Ovary (tissue), 10 donors: ENCODE measurements at places on chromosomes 12 and 14. TPM values are rescaled to one million over a fixed set of nuclear protein-coding genes. Genes with fewer than 3 reads are reported as not detected.

C12orf50 gene
- not detected for total RNA-seq

ACVRL1 gene
- total RNA-seq = 5.7 TPM

NGB gene
- total RNA-seq = not detected

PLA2G1B gene
- 17.0 TPM for total RNA-seq

C12orf54 gene
- 1.3 TPM for total RNA-seq

JDP2 gene
- total RNA-seq = 63.6 TPM
